ENCODE measurements at places on chromosomes 3 and 15. TPM values are rescaled to one million over a fixed set of nuclear protein-coding genes. Genes with fewer than 3 reads are reported as not detected.

Gene FBXL22
- 5.7 TPM for total RNA-seq

Gene FGF7
- 0.14 TPM for total RNA-seq

Gene NR1I2
- not detected for total RNA-seq

Gene RETNLB
- total RNA-seq, result not detected

Gene TEX9
- 2.4 TPM for total RNA-seq

Gene RGMA
- total RNA-seq, result 6.6 TPM

Gene METTL6
- total RNA-seq, result 19.7 TPM

Gene ZDHHC19
- not detected for total RNA-seq

Gene MESP2
- 0.42 TPM for total RNA-seq

Gene PTPN23
- total RNA-seq, result 59.0 TPM

Gene ATRIP
- total RNA-seq, result 9.0 TPM

Gene GNAT1
- total RNA-seq, result 0.35 TPM

Gene KIF23
- 27.7 TPM for total RNA-seq

Gene KCNAB1
- total RNA-seq, result 0.42 TPM

Gene ZPLD1
- 0.28 TPM for total RNA-seq

Gene COL8A1
- 6.8 TPM for total RNA-seq

Gene MESP1
- total RNA-seq, result not detected

Gene P2RY12
- not detected for total RNA-seq

Gene RAB11A
- total RNA-seq, result 434 TPM

Gene CHRFAM7A
- total RNA-seq, result 1.1 TPM

Gene SERINC4
- 0.19 TPM for total RNA-seq

Gene SEMA3G
- 0.21 TPM for total RNA-seq

Gene EPB42
- total RNA-seq, result not detected

Gene FAM227B
- total RNA-seq, result 1.6 TPM
